RPMI8226 (cell line): ENCODE measurements at places on chromosomes 4 and X.
A peak's percentile ranks its signal among the peaks of the same experiment; 100 is the strongest.

DNA sequence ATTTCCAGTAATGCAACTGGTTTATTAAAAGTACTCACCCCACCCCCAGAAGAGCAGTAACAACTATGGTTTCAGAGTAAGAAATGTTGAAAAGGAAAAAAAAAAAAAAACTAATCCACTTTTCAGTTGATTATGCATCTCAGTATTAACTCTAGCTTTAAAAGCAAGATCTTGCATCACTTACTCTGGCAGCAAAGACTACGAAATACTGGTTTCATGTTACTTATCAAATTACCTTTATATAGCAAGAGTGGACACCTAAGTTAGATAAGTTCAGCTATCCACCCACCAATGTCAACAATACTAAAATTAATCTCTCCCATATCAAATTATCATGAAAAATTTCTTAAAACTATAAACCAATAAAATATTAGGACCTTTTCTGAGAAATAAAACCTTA is 105.0 kb downstream of the ABCB7 start:
- DNase-seq = no peak

DNA sequence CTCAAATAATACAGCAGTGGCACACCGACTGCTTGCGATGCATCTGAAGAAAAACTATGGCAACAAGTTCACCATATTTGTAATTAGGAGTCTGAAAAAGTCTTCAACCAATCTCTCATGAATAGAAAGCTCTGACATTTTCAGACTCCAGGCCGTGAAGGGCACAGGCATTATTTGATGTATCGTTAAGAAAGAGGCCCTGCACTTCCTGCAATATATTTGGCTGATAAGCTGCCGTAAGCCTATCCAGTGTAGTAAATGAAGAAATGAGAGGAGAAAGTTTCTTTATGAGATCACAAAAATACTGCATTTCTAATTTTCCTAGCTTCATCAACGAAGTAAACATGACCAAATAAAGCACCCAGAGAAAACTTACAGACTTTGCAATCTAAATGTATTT is 613.8 kb upstream of the TECRL start:
- DNase-seq = no peak

- DNase-seq = no peak
Observed at GRCh38 chr4:11415409-11416070, 13.2 kb downstream of the HS3ST1 start.

DNA sequence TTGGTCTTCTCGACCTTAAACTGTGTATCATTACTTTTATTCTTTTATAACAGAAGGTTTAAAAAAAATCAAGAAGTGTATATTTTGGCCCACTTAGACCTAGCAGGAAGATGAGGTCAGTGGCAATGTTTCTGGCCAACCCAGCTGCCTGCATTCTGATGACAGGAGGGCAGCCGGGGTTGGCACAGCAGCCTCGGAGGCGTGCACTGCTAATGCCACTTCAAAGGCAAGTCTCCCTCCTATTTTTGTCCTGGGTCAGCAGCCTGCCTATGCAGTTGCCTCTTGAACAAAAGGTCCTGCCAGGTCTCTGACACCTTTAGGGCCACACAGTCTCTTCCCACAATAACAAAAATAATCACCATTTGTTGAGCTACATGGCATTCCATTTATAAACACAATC is 89.4 kb upstream of the MYOZ2 start:
- DNase-seq = no peak

DNA sequence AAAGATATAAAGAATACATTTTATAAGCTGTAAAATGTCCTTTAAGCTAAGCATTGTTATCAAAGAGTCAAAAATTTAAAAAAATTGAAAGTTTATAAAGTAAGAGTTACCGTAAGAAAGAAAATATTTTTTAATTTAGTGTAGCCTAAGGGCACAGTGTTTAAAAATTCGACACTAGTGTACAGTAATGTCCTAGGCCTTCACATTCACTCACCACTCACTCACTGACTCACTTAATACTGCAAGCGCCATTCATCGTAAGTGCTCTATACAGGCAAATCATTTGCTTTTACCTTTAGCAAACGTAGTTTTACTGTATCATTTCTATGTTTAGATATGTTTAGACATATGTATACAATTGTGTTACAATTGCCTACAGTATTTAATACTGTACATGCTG is 20.2 kb downstream of the GLRA3 start:
- DNase-seq = no peak

GRCh38 chr4:55866290-55866907 is 13.0 kb downstream of the EXOC1 start:
- peak; percentile 30 for DNase-seq

GRCh38 chr4:4990857-4991540 is 28.3 kb downstream of the CYTL1 start:
- no peak for DNase-seq

DNA sequence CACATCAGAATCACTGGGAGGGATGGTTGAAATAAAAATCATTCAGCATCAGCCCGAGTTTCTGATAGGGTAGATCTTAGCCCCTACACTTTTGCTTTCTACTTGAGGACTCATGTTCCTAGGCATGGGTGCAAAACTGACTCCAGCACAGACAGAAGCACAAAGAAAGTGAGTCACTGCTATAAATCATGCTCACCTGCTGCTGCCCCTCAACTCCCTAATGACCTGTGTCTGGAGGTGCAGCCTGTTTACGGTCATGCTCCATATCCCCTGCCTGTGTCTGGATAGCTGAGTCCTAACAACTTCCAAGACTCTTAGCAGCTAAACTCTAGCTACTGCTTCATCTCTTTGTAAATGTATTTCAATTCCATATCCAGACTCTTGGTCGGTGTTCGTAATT is 57.8 kb downstream of the ADGRA3 start:
- DNase-seq = no peak

DNA sequence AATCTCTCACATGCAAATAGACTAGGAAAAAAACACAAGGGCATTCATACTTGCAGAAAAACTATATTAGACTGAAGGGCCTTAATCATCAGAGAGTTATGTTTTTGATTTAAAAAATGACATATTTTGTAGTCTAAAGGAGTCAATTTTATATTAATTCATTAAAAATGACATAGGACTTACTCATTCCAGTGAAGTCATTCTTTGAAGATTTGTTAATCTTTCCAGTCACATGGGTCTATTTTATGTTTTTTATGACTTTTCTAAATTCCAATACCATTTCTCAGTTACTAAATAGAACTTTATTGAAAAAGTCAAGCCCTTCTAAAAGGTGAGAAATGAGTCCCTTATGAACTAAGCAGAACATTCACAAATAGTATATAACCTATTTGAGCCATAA is 743.8 kb upstream of the INTU start:
- no peak for DNase-seq

GRCh38 chrX:13933851-13934250 is 95.8 kb downstream of the GEMIN8 start:
- no peak for DNase-seq

DNA sequence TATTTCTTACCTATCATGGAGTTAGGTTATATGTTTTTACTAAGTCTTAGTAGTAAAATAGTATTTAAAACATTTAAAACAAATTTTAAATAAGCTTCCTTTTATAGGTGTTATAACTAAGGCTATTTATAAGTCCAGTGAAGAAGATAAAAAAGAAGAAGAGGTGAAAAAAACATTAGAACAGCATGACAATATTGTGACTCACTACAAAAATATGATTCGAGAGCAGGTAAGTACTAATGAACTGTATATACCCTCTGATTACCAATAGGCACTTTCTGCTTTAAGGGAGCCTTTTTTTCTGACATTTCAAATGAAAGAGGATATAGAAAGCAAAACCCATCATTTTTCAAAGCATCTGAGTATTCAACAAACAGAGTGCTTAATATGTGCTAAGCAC is 76.6 kb downstream of the USO1 start:
- no peak for DNase-seq

DNA sequence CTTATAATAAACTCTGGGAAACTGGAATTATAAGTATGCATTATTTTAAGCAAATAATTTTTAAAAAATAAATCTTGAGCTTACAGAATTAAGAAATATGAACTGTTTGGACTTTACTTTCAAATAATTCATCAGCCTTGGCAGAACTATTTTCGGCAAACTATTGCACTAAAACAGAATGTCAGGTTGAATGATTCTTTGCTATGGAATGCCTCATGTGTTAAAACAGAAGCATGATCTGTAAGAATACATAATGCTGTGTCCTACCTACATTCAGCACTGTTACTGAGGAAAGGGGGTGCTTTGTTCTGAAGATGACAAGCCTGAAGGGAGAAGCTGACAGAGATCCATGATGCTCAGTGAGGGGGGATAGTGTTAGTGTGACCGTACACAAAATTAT is 55.6 kb upstream of the EXOC1L start:
- DNase-seq = no peak

GRCh38 chr4:147286846-147287587 is 193.9 kb upstream of the EDNRA start:
- DNase-seq = no peak

- DNase-seq = no peak
Observed at GRCh38 chrX:2391869-2392606, 108.7 kb downstream of the DHRSX start.

DNA sequence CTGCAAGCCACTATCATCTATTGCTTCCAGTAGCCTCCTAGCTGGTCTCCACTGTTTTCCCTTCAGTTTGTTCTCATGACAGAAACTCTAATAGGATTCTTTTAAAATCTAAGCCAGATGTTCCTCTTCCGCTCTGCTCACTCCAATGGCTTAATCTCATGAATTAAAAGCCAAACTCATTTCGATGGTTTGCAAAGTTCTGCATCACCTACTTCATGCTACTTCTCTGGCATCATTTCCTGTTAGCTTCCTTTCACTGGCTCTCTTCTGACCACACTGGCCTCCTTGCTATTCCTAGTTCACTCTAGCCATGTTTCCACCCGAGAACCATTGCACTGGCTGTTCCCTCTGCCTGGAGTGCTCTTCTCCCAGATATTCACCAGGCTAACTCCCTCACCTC is 102.0 kb upstream of the LSM6 start:
- no peak for DNase-seq

GRCh38 chr4:134337574-134337973 is 136.0 kb upstream of the PABPC4L start:
- no peak for DNase-seq
